ENCODE measurements at places on chromosomes 2 and 18.

GRCh38 chr2:217990791-217991465 lies 11.9 kb downstream of the TNS1 start:
- no peak for DNase-seq

GRCh38 chr18:48994044-48994651 lies 43.4 kb upstream of the SMAD7 start:
- no peak for DNase-seq

GRCh38 chr2:74003494-74004211 lies 18.9 kb downstream of the TET3 start:
- no peak for DNase-seq

DNA sequence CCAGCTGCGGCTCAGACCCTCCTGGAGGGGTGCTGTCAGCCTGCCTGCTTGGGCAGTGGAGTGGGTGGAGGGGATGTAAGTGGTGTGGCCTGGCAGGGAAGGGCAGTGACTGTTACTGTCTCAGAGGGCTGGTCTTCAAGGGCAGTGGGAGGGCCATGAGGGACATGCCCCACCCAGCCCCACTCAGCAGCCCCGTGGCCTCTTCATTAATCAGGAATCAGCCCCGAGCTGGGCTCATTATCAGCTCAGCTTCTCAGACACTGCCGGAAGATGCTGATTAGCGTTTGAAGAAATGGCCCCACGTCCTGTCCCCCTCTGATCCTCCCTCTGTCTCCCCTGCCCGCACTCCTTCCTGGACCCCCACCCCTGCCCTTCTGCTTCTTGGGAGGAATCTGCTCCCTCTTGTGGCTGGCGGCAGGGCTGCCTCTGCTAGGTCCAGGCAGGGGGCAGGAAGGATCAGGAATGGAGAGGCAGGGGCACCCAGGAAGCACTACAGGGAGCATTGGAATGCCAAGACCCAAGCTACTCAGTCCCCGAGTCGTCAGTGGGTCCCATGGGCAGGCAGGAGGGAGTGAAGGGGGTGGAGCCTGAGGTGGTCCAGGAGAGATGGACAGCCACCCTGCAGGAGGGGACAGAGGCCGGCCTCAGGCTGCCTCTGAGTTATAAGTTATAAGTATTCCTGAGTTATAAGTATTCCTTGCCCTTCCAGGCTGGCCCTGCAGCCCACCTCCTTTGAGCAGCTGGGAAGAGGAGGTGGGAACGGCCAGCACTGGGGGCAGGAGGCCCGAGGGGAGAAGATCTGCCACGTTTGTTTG lies 7.0 kb downstream of the ASIC4 start:
- DNase-seq = no peak

- DNase-seq = no peak
Measured at GRCh38 chr2:9754532-9754887, 88.8 kb upstream of the TAF1B start.

- no peak for DNase-seq
Measured at GRCh38 chr2:156306821-156307220, 25.7 kb downstream of the NR4A2 start.

DNA sequence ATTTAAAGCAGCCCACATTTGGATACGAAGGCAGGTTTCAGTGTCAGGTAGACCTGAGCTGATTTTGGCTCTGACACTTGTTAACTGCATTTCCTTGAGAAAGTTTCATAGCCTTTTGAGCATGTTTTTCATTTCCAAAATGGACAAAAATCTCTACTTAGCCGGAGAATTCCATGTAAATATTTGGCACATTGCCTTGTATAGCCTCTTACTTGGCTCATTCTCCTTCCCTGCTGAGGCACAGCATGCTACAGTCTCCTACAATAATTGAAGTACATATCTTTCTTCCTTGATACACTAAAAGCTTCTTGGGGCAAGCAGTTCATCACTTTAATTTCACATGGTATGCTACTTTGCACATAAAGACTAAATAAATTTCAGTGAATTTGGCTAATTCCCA lies 772.2 kb upstream of the CHAC2 start:
- DNase-seq = no peak

GRCh38 chr2:226995625-226996041 lies 159.8 kb downstream of the RHBDD1 start:
- peak; percentile 63 for DNase-seq

DNA sequence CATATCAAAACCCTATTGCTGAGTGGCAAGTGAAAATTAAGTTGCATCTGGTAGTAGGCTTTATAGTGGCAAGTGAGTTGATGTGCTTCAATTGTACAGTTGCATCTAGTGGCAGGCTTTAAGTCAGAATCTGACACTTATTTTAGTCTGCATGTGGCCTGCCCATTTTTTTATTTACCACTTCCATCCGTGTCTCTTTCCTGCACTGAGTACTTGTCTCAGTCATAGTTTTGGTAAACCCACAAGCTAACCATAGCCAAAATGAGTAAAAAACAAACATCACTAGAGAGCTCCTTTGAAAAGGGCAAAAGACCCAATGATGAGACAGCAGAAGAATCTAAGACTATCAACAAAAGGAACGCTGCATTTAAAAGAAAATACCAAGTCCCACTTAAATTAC lies 96.0 kb upstream of the CRACDL start:
- DNase-seq = no peak

DNA sequence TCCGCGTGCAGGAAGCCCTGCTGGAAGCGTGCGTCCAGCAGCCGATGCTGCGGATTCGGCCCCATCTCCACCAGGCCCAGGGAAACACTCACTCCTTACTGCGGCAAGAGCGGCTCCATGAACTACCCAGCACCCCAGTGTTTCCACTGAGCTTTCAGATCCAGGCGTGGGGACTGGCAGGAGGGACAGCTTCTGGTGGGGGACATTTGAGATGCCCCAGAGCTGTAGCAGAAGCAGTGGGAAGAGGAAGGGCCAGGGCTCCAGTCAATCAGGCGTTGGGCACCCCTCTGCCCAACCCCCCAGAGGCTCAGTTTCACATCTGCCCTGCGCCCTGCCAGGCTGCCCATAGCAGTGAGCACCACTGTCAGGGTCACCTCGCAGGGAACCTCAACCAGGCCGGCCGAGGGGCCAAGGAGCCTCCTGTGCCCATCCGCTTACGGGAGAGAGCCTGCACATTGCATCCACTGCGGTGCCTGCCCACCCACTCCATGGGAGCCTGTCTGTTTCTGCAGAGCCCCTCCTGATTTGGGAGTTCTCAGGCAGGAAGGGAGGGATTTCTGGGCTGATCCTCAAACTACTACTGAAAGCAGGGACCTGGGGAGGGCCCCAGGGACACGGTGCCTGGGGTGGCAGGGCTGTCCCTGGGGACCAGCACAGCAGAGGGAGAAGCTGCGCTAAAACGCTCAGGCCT lies 4.6 kb downstream of the AGXT start:
- DNase-seq = no peak

DNA sequence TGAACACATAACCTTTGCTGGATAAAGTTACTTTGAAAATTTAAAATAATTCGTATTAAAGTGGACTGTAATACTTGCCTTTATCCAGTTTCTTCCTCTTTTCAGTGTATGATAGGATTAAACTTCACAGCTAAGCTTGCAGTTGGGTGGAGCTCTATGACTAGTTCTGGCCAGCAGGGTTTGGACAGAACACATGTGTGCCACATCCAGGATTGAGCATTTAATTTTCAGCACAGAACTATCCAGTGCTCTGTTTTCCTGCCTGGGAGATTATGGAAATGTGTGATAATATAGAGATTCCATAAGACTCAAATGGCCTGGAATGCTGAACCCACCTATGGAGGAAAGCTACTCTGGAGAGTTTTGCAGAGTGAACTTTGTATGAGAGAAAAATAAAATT lies 200.2 kb downstream of the OSR1 start:
- DNase-seq = no peak

DNA sequence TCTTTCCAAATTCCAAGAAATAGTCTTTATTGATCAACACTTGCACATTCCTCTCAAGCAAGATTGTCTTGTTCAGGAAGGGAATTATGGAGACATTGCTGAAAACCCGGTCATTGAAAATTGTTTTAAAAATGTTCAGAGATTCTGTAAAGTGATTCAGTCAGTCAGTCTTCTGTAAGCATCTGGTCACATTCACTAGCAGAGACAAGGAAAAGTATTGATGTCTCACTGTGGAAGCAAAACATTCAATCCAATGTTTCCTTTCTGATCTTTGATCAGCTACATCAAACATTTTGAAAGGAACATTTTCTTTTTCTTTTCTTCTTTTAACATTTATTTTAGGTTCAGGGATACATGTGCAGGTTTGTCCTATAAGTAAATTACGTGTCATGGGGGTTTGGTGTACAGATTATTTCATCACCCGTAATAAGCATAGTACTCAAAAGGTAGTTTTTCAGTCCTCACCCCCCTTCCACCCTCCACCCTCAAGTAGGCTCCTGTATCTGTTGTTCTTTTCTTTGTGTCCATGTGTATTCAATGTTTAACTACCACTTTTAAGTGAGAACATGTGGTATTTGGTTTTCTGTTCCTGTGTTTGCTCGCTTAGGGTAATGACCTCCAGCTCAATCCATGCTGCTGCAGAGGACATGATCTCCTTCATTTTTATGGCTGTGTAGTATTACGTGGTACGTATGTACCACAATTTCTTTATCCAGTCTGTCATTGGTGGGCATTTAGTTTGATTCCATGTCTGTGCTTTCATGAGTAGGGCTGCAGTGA lies 61.2 kb downstream of the CTNNA2 start:
- no peak for DNase-seq

DNA sequence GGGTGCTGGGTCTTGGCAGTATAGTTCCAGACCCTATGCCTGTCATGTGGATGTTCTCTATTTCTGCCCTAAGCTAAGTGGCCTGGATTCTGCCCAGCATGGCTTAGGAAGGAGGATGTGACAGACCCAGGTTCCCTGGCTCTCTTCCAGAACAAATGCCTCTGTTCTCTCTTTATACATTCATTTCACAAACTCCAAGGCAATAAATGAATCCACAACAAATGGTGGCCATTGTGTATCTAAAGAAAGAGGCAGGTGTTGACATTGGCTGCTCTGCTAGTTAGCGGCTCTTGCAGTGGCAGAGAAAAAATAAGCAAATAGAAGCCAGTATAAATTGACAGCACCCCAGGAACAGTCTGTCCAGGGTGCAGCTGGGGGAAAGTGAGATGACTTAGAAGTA lies 298.6 kb downstream of the SUCLG1 start:
- DNase-seq = no peak

- no peak for DNase-seq
Measured at GRCh38 chr2:123746006-123746405, 279.1 kb upstream of the CNTNAP5 start.
